Mucosa of gallbladder (tissue), 1 donor: ENCODE measurements at places on chromosomes 5 and 9. TPM values are rescaled to one million over a fixed set of nuclear protein-coding genes. Genes with fewer than 3 reads are reported as not detected.

Gene PCDHGB5
- 12.4 TPM for total RNA-seq

Gene FAM169A
- 6.0 TPM for total RNA-seq

GRCh38 chr9:98714833-98715232, 6.1 kb upstream of the GABBR2 start:
- DNase-seq, result no peak

DNA sequence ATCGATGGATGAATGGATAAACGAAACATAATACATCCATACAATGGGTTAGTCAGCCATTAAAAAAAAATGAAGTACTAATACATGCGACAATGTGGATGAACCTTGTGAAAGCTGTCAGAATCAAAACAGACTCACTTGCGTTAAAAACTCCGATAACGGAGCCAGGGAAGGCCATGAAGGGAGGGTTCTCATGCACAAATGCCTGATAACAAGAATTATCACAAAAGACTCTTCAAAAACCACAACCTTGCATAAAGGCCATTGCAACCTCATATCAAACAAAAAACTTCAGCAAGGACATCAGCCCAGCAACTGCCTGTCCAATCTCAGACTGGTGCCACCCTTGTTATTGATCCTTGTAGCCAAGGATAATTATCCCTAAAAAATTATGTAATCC, 13.7 kb downstream of the ERMP1 start:
- no peak for DNase-seq

- peak; percentile 27 for DNase-seq
Measured at GRCh38 chr5:75052192-75053053, at the start of gene GCNT4. GCNT4 (minus strand) TSS chr5:75052558; CDS start chr5:75030037, 22,521 bp downstream.

DNA sequence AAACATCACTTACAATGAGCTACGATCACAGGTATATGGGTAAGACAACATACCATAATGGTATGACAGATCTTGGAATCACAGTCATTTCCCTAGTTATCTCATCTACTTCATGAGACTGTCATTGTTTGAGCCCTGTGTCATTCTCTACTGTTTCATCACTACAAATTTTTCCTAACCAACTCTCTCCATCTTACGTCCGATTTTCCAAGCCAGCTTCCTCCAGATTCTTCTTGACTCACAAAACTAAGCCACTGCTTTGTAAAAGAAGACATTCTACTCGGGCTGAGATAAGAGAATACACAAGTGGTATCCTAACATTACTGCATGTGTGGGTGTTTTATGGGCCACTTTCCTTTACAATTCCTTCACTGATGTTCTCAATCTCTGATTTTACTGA, 49.6 kb downstream of the SERINC5 start:
- DNase-seq, result no peak

DNA sequence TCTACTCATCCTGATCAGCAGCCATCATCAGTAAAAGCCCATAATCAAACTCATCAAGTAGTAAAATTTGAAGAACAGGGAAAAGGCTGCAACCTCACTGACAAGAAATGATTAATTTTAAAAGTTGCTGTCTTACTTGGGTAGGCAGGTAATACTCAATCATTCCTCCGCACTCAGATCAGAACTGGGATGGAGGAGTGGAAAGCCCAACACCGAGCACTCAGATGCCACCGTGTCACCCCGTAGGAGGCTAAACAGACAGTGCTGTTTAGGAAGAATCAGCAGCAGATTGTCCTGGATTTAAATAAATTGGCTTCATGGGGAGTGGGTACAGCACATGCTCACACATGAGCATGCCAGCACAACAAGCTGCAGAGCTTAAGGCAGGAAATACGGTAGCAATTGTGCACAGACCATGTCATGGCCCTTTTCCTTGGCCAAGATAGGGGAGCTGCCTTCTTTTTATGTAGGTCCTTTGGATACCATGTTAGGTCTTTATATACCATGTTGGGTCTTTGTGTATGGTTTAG, 92.6 kb upstream of the CDH6 start:
- no peak for DNase-seq
